ENCODE measurements at places on chromosomes 13 and 19.

GRCh38 chr13:105848494-105848893 is 687.0 kb downstream of the EFNB2 start:
- DNase-seq: no peak

DNA sequence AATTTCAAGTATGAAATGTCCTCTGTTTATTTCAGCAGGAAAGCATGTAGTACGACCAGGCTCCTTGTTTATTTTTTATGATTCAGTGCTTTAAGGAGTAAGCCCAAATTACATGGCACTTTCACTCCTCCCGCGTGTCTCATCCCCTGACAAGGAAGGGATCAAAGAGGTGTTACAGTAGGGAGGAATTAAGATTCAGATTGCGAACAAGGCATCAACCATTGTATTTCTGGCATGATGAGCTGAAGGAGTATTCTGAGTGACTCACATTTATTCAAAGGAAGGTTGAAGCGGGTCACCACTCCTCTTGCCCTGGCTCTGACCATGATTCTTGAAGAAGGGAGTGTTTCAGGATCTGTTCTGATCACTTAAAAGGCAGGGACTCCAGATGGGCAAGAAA is 46.1 kb upstream of the CNMD start:
- no peak for DNase-seq

- DNase-seq: no peak
Measured at GRCh38 chr13:78265098-78265497, 338.3 kb downstream of the POU4F1 start.

GRCh38 chr13:67619351-67619994 is 389.3 kb upstream of the PCDH9 start:
- DNase-seq: no peak

DNA sequence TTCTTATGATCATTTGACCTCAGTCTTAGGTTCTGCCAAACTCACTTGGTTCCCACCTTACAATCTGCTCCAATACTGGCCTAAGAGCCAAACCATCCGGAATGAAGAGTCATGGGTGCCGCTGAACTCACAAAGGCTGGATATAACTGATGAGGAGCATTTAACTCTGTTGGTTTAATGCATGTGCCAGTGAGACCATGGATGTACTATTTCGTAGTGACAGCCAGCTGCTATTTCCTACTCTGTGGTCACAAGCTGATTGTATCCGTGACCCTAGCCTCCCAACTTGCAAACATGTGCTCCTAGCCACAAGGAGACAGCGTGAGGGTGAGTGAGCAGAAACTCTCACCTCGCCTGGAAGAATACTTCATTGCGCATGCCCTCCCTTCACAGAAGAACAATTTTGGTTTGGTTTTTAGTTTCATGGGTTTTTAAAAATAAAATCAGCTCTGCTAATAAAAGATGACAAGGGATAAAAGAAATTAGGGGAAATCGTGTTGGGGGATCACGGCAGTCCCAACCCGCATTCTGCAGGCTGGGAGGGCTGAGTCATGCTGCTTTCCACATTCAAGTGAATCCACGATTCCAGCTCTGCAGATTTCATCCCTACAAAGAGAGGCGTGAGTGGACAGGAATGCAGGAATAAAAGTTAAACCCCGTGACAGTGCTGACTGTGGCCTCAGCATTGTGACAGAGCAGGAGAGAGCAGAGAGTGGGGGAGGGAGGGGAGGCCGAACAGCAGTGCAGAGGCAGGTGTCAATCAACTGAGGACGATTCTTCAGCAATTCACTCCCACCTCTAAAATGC is 66.8 kb upstream of the RAP2A start:
- no peak for DNase-seq

DNA sequence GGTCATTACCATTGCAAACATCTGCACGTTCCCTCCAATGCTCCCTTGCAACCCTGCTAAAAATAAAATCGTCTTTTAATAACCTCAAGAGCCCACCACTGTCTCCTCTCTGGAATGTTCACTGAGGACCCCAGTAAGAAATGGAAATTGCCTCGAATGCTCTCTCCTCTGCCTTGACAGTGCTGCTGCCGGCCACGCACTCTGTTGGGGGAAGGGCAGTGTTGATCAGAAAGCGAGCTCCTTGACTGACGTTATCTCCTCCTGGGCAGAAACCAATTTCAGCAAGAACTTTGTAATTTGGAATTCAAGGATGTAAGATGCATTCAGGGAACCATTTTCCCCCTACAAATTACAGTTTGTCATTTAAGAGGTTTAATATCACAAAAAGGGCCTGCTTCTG is 718.5 kb downstream of the UQCRFS1 start:
- DNase-seq: no peak

DNA sequence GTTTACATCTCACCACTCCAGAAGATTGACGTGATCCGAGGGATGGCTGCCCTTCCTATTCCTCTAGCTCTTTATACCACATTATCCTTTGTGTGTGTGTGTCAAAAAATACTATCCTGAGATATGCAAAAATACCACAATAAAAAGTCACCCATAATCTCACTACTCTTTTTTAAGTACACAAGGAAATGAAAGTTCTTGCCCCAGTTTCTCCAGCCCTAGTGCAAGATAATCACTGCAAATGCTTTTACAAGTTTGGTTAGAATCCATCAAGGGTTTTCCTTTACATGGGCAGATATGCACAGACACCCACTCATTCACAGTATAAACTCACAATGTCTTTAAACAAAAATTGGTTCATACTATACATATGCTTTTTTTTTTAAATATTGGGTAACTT is 89.3 kb downstream of the DIAPH3 start:
- DNase-seq: no peak

DNA sequence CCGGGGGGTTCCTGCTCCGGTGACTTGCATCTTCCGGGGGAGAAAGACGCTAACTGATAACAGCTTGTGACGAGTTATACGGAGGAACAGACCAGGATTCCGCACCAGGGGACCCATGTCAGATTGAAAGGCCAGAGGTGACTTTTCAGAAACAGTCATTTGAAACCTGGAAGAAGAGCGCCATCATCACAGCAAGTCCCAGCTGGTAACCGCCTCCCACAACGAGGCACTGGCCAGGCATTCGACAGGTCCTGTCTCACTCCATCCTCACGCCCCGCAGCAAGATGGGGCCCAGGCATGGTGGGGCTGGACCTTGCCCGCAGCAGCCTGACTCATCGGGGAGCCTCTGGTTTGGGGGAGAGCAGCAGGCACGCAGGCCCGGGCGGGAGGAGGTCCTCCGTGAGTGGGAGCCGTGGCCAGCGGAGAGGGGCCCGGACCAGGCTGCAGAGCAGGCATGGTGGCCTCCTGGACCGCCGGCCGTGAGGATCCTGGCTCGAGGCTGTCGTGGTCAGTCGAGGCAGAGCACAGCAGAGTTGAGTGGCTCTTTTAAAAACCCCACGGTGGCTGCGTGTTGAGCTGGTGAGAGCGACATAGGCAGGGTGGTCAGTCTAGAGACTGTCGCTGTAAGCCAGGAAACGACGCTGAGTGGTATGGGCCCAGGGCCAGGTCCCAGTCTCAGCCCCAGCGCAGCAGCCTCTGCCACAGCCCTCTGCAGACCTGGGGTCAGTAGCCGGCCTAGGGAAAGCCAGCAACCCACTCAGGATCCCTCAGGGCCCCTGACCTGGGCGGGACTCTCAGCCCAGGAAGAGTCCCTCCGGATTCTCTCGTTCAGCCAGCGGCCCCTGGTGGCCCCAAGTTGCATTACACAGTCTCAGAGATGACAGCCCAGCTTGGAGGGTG is 94.9 kb upstream of the MCF2L start:
- peak; percentile 85 for DNase-seq

DNA sequence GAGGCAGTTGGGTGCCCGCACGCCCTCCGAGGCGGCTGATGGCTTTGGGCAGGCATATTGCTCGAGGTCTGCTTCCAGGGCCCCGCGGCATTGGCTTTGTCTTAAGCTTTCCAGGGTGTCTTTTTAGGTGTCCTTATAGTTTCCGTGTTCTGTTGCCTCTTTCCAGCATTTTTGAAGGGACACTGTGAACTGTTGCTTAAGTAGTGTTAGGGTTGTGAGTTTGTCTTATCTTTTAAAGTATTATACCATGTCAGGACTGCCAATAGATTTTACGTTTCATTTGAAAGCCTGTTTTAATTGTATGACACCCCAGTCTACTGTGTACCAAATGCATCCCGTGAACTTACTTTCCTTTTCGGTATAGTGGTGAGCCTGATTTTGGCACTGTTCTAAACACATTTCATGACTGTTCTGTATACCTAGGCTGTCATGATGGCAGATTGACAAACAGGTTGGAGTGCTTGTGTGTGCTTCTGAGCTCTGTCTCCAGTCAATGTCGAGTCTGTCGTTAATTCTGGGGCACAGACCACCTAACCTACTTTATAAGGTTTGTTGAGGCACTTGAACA is 656 bp downstream of the PCCA start:
- no peak for DNase-seq

- DNase-seq: no peak
Measured at GRCh38 chr19:41912899-41913537, 15.2 kb downstream of the ERFL start.

GRCh38 chr13:106905380-106906162 is 337.6 kb upstream of the ARGLU1 start:
- no peak for DNase-seq

DNA sequence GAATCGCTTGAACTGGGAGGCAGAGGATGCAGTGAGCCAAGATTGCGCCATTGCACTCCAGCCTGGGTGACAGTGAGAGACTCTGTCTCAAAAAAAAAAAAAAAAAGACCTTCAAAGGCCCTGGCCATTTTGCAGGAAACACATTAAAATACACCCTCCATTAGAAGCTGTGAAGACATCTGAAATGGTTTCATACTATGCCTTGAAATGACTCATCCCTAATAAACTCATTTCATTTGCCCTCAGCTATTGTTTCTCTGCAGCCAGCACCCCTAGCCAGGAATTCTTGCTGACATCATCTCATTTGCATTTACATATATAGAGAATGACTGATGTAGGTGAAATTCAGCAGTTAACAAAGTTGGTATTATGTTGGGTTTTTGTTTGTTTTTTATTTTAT is 8.7 kb downstream of the EML2 start:
- DNase-seq: no peak

DNA sequence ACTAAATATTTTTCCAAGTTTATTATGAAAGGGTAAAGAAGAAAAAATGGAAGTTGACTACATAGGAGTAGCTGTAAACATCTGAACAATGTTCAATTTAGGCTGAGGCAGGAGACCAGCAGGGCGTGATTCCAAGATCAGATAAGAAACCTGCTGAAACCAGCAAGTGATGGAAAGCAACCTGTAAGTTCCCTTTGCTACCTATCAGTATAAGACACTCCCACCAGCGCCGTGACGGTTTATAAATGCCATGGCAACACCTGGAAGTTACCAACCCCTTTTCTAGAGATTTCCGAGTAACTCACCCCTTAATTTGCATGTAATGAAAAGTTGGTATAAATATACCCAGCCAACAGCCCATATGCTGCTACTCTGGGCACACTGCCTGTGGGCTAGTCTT is 1.1 kb upstream of the ZNF45 start:
- no peak for DNase-seq

DNA sequence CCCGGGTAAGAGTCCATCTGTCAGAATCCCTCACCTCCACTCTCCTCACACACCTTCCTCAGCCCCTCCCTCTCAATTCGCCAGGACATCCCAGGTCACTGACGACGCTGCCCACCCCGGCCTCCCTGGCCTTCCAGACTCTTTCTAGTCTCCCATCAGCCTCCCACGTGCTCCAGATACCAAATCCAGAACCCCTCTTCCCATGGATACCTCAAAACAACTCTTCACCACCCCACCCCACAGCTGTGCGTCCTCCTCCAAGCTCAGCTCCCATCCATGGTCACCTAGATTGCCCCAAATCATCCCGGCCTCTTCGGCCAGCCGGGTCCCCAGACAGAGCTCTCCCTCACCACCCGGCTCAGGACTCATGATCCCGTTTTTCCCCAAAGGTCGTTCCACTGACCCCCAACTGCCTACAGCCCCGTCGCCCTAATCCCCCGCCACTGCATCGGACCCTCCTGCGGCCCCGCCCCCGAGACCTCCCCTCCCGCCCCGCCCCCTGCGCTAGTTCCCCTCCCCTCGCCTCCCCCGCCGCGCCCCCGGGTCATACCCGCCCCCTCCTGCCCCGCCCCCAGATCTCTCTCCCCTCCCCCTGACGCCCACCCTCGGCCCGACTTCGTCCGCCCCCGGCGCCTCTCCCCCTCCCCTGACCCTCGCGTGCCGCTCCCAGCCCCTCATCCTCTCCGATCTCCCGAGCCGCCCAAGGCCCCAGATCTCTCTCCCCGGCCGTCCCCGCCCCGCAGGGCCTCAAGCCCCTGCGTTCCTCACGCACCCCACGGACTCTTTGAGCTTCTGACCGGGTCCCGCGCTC is 546 bp downstream of the UBXN6 start:
- DNase-seq: no peak

DNA sequence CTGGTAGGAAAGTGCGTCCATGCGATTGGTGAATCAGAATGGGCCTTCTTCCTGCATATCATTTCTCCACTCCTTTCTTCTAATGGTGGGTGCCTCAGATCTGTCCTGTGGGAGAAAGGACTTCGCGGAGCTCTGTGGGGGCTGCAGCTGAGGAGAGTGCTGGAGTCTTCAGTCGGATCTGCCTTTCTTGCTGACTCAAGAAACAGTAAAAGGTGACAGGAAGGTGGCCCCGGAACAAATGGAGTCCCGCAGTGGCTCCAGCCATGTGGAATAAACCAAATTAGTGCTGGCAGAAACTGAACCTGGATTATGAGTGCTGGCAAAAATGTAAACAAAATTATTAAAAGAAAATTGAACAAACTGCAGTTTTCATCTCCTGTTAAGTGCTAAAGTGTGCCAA is 15.1 kb upstream of the GAS6 start:
- DNase-seq: no peak

GRCh38 chr19:7126132-7126531 is 56.6 kb downstream of the ZNF557 start:
- DNase-seq: no peak

DNA sequence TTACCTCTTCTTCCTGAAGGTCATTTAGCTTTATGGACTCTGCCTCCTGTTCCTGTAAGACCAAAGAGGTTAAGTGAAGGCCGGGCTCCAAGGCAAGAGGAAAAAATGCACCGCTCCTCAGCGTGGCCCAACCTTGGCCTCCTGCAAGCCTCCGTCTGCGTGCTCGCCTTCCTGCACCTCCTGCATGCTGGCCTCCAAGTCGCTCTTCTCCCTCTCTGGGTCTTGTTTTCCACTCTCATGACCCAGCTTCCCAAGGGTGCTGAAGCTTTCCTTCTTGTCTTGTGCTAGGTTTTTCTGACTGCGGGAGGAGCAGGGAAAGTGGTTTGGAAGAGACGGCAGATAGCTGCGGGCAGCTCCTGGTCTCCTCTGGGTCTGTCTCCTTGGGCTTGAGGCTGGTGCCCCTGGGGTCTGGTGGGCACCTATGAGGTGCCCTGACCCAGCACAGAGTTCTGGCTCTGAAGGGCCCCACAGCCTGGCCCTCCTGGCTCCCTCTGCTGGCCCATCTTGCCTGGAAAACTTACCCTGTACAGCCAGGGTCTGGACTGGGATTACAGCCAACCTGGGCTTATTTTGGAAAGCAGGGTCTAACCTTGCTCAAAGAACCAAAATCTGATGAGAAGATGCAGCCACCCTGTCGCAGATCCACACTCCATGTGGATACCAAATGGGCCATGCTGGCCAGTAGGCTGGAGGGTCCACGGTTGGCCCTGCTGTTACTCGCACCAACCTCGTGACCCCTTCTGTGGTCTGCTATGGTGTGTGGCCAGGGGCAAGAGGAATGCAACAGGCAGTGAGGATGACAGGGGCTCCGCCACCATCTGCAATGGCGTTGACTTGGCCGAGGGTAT is 5.2 kb downstream of the C13orf46 start:
- peak; percentile 48 for DNase-seq

GRCh38 chr19:31594701-31595100 is 245.5 kb upstream of the TSHZ3 start:
- no peak for DNase-seq

Data from upper lobe of right lung (tissue), 1 donor.